ENCODE measurements at places on chromosomes 12 and 14.

DNA sequence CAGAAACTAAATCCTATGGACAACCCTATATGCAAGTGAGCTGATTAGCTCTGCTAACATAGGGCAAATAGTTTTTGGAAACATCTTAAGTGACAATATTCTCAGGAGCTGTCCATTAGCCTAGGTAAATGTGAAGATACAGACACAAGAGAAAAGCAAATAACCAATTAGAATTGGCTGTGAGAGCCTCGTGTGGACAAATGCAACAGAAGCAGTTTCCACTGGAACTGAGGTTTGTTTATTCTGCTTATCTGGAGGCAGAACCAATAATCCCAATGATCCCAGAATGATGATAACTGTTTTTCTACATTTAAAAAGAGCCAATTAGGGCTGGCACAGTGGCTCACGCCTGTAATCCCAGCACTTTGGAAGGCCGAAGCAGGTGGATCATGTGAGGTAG is 43.2 kb upstream of the YAF2 start:
- DNase-seq, result no peak

- DNase-seq, result no peak
These were observed 26.3 kb downstream of the LRTM2 start for GRCh38 chr12:1846421-1847405.

GRCh38 chr14:63224196-63224595 is 20.0 kb downstream of the RHOJ start:
- DNase-seq, result no peak

DNA sequence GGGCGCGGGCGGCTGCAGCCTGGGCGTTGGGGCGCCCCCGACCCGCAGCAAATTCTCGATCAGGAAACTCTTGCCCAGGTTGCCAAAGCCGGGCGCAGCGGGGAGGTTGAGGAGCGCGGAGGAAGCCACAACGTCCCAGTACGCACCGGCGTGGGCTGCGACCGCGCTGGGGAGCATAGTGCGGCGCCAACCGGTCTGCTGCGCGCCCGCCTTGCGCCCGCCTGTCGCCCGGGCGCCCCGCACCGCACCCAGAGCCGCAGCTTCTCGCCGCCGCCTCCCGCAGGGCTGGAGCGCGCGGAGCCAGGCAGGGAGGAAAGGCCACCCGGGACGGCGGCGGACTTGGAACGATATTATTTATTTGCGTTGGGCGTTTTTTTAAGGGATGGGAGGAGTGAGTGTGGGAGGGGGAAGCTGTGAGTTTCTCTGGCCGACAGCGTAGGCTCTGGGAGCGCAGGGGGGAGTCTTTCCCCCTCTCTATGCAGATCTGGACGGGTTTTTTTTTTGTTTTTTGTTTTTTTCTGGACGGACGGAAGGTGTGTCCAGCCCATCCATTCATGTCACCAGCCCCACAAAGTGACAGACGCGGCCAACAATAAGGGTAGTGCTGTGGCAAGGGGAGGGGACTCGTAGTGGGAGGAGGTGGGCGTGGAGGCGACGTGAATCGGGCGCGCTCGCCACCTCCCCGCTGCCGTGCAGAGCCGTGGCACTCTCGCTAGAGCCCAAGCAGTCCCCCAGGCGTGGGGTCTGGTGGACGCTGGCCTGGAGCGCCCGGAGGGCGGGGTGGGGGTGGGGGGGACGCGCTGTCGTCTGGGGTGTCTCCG is at the start of gene DBX2:
DBX2 (minus strand) TSS at position 349 of the 821 bp plus-strand sequence; CDS start at position 177, 172 bp downstream.
- DNase-seq, result peak; percentile 3

GRCh38 chr12:43428088-43428600 is 123.9 kb downstream of the ADAMTS20 start:
- no peak for DNase-seq

GRCh38 chr12:55631733-55632132 is 5.0 kb upstream of the OR10P1 start:
- DNase-seq, result no peak

GRCh38 chr14:33777681-33778080 is 173.2 kb downstream of the EGLN3 start:
- DNase-seq, result no peak

GRCh38 chr12:69469854-69470188 is 367 bp upstream of the FRS2 start:
- no peak for DNase-seq

Measured in PC-9 (cell line).